HEK293T (cell line): ENCODE measurements at places on chromosomes 2 and 18.

GRCh38 chr2:107137706-107138105 lies 251.7 kb upstream of the ST6GAL2 start:
- no peak for DNase-seq

- DNase-seq, result no peak
Observed at GRCh38 chr2:186426153-186427016, 59.7 kb upstream of the ZC3H15 start.

- DNase-seq, result no peak
Observed at GRCh38 chr18:69951182-69951581, 3.5 kb upstream of the CD226 start.

- no peak for DNase-seq
Observed at GRCh38 chr2:43110442-43110871, 115.9 kb downstream of the ZFP36L2 start.

DNA sequence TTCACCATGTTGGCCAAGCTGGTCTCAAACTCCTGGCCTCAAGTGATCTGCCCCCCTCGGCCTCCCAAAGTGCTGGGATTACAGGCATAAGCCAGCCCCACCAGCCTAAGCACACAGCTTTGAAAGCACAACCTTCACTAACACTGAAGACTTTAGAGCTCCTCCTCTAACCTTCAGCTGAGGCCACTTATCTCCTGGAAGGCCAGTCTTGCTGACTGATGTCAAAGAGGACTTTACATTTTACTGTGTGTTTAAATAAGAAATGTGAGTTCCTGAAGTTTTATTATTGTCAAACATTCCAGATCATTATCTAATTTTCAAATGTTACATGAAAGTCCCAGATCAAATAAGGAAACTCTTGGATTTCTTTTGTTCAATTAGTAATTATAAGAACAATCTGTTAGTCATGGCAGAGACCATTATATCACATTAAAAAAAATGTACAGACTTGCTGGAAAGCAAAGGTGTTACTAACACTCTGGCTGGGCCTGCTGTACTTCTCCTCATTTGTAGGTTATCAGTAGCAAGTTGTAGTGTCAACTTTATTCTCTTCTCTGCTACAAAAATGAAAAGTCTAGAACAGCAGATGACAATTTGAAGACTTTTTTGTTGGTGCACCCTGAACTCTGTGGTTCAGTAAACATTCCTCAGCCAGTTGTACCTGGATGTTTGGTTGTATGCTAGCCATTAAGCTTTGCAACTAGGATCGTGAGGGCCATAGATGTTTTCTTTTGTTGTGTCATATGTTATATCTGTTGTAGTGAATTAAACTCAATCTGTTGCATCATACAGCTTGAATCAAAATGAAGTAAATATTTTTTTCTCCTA lies 80.0 kb downstream of the AOX1 start:
- no peak for DNase-seq
